ENCODE measurements at places on chromosomes 16 and 17.

DNA sequence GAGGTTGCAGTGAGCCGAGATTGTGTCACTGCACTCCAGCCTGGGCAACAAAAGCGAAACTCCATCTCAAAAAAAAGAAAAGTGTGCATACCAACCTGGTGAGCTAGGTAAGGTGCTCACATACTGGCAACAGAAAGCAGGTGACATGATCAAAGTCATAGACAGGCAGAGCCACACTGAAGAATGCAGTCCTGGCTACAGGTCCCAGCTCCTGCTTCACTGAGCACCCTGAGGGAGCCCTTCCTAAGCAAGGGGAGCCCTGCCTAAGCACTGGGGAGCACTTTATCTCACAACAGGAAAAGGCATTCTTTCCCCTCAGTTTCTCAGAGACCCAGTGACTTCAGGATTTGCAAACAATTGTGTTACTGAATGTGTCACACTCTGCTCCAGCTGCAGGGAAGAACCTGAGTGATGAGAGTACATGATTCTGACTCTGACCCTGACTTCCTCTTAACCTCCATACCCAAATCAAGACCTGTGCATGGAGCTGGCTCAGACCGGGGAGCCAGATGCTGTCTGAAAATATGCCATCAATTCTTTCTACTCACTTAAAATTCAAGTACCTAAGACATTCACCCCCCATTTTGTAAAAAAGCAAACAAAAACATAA is 40.5 kb downstream of the ANKRD11 start:
- DNase-seq: peak; percentile 21

- DNase-seq: peak; percentile 83
Observed at GRCh38 chr16:72291531-72291981, 119.6 kb upstream of the PMFBP1 start.

- no peak for DNase-seq
Observed at GRCh38 chr17:62666801-62667591, 39.5 kb downstream of the MRC2 start.

- peak; percentile 83 for DNase-seq
Observed at GRCh38 chr16:86942151-86943051, 364.1 kb downstream of the FOXL1 start.

- DNase-seq: no peak
Observed at GRCh38 chr17:207775-208174, 26.3 kb upstream of the DOC2B start.

GRCh38 chr16:17277981-17278381 is 192.8 kb downstream of the XYLT1 start:
- DNase-seq: no peak

DNA sequence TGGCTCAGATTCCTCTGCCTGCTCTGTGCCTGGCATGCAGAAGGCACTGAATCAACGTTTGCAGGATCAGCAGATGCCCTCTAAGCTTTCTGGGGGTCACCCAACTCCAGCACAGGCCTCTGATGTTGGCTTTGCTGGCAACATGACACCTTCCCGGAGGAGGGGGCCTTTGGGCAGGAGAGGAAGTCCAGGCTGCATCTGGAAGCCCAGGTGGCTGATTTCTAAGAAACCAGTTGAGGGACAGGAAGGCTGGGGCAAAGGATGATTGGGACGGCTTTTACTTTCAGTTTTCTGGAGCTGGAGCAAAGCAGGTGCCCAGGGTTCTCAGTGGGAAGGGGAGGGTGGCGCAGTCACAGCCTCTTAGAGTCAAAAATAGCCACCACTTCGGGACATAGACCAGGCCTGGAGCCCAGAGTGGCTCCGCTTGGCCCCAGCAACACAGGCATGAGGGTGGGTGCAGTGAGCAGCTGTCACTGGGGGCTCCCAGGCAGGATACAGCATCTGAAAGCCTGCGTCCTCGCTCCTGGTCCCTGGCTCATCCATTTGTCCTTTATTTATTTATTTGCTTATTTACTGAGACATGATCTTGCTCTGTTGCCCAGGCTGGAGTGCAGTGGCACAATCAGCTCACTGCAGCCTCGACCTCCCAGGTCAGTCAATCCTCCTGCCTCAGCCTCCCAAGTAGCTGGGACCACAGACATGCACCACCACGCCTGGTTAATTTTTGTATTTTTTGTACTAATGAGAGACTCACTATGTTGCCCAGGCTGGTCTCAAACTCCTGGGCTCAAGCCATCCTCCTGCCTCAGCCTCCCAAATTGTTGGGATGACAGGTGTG is 15.1 kb downstream of the SOCS1 start:
- no peak for DNase-seq

DNA sequence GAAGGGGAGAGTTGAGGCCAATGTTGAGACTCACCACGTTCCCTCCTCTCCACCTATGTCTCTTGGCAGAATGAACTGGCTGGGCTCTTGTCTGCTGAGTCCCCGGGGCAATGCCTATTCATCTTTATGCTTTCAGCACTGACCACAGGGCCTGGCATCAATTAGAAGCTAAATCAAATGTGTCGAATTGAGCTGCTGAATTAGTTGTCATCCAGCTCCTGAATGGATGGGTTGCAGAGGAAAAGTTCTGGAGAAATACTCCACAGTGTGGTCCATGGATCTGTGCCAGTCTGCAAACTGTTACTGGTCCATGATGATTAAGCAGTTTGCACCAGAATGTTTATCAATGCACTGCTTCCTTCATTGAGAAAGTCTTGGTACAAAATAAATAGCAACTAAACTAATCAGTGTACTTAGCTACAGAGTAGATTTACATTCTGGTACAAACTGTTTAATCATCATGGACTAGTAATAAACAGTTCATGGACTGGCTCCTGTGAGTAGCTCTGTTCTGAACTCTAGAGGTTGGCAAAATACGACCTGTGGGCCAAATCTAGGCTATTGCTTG is 4.6 kb downstream of the CNGB1 start:
- DNase-seq: no peak

DNA sequence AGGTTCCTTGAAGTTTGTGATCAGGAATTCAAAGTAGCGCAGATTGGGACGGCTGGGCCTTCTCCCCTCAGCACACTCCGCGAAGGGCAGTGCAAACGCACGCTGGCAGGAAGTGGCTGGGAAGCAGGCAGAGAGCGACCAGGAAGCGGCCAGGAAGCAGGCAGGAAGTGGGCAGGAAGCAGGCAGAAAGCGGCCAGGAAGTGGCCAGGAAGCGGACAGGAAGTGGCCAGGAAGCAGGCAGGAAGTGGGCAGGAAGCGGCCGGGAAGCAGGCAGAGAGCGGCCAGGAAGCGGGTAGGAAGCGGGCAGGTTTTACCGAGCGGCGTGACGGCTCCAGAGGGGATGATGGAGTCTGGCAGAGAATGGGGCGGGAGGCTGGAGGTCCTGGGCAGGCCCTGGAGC is 3.2 kb downstream of the DPEP1 start:
- DNase-seq: no peak

GRCh38 chr17:63550817-63551639 is 751 bp downstream of the DCAF7 start:
- peak; percentile 42 for DNase-seq

GRCh38 chr16:54414671-54415070 is 128.1 kb upstream of the IRX3 start:
- no peak for DNase-seq

DNA sequence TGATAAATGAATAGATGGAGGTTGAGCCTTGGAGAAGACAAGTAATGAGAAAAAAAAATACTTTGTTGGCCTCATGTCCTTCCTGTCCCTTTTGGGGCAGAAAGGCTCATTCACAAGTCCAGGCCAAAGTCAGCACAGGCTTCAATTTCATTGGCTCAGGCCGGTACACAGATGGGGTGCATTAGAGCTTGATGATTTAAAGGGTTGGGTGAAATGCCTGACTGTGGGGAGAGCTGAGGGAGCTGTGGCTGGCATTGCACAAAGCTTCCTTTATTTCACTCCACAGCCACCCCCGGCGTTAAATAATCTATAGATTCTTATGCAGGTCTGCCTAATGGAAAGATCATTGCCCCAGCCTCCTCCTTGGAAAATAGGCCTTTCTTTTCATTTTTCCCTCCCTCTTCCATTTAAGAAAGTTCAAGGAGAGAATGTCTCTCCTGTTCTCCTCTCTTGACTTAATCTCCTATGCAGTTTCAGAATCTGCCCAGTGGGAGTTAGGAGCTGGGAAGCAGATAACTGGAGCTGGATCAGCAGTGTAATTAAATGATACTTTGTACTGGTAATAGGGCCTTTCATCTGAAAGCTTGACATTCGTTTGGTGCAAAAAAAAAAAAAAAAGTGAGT is 24.4 kb downstream of the YPEL2 start:
- DNase-seq: no peak

DNA sequence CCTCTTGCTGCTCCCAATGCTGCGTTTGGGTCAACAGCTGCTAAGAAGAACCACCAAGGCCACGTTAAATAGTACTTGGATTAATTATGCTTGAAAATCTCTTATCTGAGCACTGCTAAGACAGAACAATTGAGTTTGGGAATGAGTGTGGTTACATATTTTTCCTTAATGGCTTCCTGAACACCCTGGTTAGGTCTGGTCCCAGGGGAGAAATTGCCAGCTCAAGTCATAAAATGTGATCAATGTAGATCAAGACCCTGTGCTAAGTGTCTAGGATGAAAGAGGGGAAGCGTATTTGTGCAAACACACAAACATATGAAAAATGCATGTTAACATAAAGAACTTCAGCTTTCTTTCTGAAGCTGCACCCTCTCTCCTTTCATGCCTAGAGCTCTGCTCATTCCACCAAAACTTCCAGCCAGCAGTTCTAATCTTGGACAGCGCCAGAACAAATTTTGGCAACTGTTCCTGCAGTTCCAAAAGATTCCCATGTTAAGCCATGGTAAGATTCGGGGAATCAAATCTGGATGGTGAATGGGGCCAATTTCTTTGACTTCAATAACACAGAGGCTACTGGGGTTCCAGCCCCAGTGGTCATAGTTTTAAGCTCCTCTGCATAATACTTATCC is 72.0 kb downstream of the ZFHX3 start:
- DNase-seq: no peak

GRCh38 chr17:12287953-12288352 is 267.3 kb downstream of the MAP2K4 start:
- DNase-seq: no peak

- no peak for DNase-seq
Observed at GRCh38 chr17:39125143-39125875, 26.1 kb downstream of the PLXDC1 start.

GRCh38 chr16:75288596-75289120 is 37.2 kb upstream of the BCAR1 start:
- no peak for DNase-seq

- DNase-seq: no peak
Observed at GRCh38 chr16:57752203-57752580, 16.6 kb downstream of the KATNB1 start.

- DNase-seq: peak; percentile 28
Observed at GRCh38 chr17:13031718-13032350, 14.0 kb upstream of the ELAC2 start.

GRCh38 chr17:1997927-1998742 is 27.0 kb downstream of the RTN4RL1 start:
- no peak for DNase-seq

GRCh38 chr17:45092911-45093430 is 31.9 kb downstream of the NMT1 start:
- peak; percentile 97 for DNase-seq

- DNase-seq: no peak
Observed at GRCh38 chr17:7392696-7393612, 1.4 kb downstream of the PLSCR3 start.

DNA sequence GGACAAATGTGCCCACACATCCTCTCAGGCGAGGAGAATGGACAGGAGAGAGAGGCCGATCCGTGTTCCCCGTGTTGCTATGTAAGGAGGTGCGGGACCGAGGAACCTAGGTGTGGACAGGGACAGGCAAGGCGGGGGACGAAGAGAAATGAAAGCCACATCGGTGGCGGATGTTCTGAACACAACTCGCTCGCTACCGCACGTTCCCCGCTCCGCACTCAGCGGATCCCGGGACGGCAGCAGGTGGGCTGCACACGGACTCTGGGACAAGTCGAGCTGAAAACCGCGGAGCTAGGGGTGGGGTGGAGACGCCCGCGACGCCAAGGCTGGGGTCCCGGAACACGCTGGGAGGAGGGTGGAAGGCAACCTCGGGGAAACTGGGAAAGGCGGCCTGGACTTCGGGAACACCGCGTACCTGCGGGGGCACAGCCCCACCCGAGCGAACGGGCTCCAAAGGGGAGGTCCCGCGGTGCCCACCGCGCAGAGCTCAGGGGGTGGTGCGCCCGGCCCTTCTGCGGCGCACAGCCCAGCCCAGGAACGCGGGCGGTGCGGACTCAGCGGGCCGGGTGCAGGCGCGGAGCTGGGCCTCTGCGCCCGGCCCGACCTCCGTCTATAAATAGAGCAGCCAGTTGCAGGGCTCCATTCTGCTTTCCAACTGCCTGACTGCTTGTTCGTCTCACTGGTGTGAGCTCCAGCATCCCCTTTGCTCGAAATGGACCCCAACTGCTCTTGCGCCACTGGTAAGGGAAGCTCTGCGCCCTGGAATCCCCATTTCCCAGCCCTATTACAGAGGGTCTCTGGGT is at the start of gene MT1E:
Gene MT1E (plus strand): TSS at position 642 of the 803 bp plus-strand sequence. CDS start 71 bp downstream, at position 713.
- DNase-seq: peak; percentile 70

- DNase-seq: peak; percentile 95
Observed at GRCh38 chr17:78390241-78391050, 12.0 kb downstream of the PGS1 start.

- peak; percentile 78 for DNase-seq
Observed at GRCh38 chr16:56742030-56742984, 12.4 kb downstream of the NUP93 start.

DNA sequence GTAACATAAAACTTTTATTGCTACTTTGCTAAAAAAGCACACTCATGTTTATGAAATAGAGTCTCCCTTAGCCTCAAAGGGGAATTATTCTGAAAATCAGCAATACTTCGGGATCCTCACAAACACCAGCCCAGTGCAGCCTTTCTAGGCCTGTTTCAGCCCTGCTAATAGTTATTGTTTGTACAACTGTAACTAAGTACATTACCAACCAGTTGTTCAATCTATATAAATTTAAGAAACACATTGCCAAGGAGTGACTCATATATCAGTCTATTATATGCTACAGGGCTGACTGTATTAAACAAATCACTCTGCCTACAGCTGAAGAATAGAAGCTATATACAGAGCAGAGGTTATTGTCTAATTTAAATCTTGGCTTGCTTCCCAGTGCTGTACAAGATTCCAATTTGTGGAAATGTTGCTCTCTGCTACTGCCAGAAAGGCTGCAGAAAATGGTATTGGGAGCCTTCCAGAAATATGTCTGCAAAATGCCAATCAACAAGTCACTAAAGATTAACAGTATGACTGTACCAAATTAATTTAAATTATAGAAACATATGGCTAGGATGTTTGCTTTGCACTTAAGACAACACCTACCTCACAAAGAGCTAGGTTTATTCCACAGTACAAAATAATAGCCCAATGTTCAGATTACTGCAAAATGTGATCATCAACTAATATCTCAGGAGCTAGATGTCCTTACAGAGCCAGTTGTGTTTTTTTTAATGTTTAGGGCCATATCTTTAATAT is 49.7 kb downstream of the TOX3 start:
- no peak for DNase-seq
